Prostate gland (tissue), 2 donors: ENCODE measurements at places on chromosomes 3 and 15. TPM values are rescaled to one million over a fixed set of nuclear protein-coding genes. Genes with fewer than 3 reads are reported as not detected.

- no peak for DNase-seq
These were observed 51.9 kb downstream of the BBX start for GRCh38 chr3:107574650-107575049.

GRCh38 chr3:96705895-96706294 lies 108.5 kb upstream of the EPHA6 start:
- no peak for DNase-seq

KNG1 gene
- total RNA-seq: 0.91 TPM

- DNase-seq: no peak
These were observed 123.6 kb upstream of the DPH6 start for GRCh38 chr15:35669432-35670045.

SLC28A2 gene
- 0.51 TPM for total RNA-seq

GRCh38 chr3:28856796-28857195 lies 424.1 kb upstream of the RBMS3 start:
- no peak for DNase-seq

CFAP161 gene
- 2.9 TPM for total RNA-seq

P2RY12 gene
- 5.0 TPM for total RNA-seq

DNA sequence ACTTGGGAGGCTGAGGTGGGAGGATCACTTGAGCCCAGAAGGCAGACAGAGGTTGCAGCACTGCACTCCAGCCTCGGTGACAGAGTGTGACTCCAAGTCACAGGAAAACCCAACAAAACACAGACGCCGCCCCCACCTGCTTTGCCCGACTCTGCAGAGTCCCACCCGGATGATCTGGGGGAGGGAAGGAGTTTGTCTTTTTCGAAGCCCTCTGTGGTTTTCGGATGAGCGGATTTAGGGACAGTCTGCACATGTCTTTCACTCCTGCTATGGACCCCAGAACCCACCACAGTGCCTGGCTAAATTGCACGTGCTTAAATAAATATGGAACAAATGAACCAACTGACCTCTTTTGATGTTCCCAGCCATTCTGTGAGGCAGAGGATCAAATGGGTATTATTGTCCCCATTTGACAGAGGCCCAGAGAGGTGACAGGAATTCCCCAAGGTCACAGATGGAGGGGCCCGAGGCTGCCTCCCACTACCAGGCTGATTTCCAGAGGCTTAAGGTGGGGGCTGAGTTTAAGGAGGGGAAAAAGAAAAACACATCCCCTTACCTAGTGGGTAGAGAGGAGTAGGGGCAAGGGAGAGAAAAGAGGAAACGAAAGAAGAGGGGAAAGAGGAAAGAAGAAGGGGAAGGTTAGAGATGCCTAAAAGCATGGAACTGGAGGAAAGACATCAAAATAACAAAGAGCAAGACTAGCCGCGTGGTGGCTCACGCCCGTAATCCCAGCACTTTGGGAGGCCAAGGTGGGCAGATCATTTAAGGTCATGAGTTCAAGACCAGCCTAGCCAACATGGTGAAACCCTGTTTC lies 59.4 kb upstream of the TFRC start:
- DNase-seq: no peak

BFSP2 gene
- not detected for total RNA-seq

- DNase-seq: no peak
These were observed 95.0 kb upstream of the GALNT15 start for GRCh38 chr3:16079519-16079918.

DNA sequence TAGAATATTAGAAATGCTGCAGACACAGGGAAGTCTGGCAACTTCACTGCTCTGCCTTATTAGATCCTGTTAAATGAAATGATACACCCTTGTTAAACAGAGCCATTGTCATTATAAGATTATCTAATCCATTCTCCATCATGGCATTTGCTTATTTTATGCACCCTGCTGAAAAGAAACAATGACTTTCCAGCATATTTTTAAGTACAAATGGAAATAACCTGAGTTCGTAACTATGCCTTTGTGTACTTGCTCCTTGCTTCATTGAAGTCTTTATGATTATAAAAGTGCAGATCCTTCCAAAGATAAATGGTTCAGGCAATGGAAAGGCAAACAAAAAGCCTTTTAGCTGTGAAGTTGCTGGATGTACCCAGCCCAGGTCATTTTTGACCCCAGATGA lies 195.7 kb downstream of the AGBL1 start:
- DNase-seq: no peak
